ENCODE measurements at places on chromosomes 1 and 21. TPM values are rescaled to one million over a fixed set of nuclear protein-coding genes. Genes with fewer than 3 reads are reported as not detected.

GRCh38 chr21:30979054-30979453 is 59.2 kb downstream of the KRTAP19-8 start:
- no peaks in the 10 kb centered on the region for H3K27me3 ChIP-seq
- H3K27ac ChIP-seq = no peak overlapping the region
- H3K36me3 ChIP-seq = no peaks in the 10 kb centered on the region
- H3K4me3 ChIP-seq = no peak overlapping the region
- no peak for DNase-seq

GRCh38 chr1:18470671-18471355 is 9.9 kb upstream of the KLHDC7A start:
- no peak overlapping the region for H3K27ac ChIP-seq
- no peak for DNase-seq
- no peaks in the 10 kb centered on the region for H3K36me3 ChIP-seq
- H3K27me3 ChIP-seq = no peaks in the 10 kb centered on the region

DNA sequence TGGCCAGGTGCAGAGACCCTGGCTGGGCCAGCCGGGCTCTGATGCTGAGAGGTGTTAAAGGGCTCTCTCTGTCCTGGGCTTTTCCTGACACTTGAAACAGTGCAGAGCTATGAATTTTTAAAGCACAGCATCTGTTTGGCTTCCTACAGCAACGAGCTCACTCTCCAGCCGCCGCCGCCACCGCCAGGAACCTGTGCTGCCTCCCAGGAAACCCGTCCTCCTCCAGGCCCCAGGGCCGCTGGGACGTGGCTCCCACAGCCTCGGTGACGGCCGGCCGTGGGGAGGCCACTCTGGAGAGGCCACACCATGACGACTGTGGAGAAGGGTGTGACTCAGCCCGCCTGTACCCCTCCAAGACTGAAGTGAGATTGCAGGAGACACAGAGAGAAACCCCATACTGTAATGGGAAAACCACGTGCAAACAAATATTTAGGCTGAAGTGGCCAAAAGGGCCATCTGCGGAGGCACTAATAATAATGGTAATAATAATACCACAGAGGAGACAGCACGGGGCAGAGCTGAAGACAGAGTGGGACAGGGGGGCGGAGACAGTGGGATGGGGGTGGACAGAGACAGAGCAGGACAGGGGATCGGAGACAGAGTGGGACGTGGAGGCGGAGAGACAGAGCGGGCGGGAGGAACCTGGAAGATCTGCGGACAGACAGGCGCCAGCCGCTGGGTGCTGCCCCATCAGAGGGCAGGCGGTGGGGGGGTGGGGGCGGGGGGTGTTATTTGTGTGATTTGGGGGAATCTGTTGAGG is 139.2 kb downstream of the CASZ1 start:
- H3K4me3 ChIP-seq = no peak overlapping the region
- no peaks in the 10 kb centered on the region for H3K27me3 ChIP-seq
- H3K4me1 ChIP-seq = no peaks in the 10 kb centered on the region
- DNase-seq = peak; percentile 16
- no peak overlapping the region for H3K27ac ChIP-seq
- no peaks in the 10 kb centered on the region for H3K36me3 ChIP-seq

DNA sequence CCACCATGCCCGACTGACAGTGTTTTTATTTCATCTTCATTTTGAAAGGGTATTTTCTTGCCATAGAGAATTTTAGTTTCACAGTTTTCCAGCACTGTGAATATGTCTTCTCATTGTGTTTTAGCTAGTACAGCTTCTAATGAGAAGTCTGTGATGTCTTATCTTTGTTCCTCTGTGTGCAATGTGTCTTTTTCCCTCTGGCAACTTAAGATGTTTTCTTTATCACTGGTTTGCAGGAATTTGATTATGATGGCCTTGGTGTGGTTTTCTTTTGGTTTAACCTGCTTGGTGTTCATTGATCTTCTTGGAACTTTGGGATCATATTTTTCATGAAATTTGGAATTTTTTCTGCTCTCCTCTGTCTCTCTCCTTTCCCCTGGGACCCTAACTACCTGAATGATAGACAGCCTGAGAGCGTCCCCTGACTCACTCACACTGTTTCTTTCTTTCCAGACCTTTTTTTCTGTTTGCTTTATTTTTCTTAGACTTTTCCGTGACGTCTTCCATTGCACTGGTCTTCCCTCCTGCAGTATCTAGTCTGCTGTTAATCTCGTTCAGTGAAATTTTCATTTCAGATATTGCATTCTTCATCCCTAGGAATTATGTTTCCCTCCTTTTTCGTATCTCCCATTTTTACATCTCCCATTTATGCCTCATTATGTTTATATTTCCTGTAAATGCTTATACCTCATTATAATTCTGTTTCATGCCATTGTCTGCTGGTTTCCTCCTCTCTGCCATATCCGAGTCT is 48.5 kb downstream of the PDE9A start:
- H3K4me3 ChIP-seq = no peak overlapping the region
- no peaks in the 10 kb centered on the region for H3K4me1 ChIP-seq
- H3K27ac ChIP-seq = no peak overlapping the region

GRCh38 chr1:156895455-156895812 is 1.9 kb downstream of the PEAR1 start:
- DNase-seq = no peak
- H3K27ac ChIP-seq = no peak overlapping the region
- H3K36me3 ChIP-seq = no peaks in the 10 kb centered on the region

- no peak overlapping the region for H3K4me3 ChIP-seq
- DNase-seq = no peak
- no peaks in the 10 kb centered on the region for H3K27me3 ChIP-seq
- H3K27ac ChIP-seq = no peak overlapping the region
Observed at GRCh38 chr1:119656410-119656955, 8.4 kb upstream of the ZNF697 start.

- DNase-seq = no peak
- peaks cover 6% of the 10 kb centered on the region for H3K4me1 ChIP-seq
- H3K4me3 ChIP-seq = no peak overlapping the region
- H3K27me3 ChIP-seq = no peaks in the 10 kb centered on the region
Observed at GRCh38 chr1:76021846-76022245, 52.7 kb upstream of the ST6GALNAC3 start.

DNA sequence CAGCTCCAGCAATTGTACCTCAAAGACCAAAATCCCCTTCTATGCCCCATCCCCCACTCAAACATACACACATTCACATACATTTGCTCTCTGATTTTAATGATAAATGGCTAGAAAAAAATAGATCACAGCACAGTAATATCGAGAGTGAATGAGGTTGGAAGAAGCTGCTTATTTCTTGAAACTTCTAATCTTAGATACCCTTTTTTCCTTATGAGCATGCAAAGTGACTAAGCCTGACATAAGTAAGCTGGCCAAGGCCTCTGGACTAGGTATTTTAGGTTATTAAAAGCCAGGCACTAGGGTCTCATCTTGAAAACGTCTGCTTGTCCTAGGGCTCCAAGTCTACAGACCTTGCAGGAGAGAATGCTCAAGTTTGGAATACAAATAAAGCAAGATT is 133.6 kb downstream of the TGFBR3 start:
- no peaks in the 10 kb centered on the region for H3K27me3 ChIP-seq
- peaks cover 53% of the 10 kb centered on the region for H3K4me1 ChIP-seq
- no peak overlapping the region for H3K4me3 ChIP-seq
- H3K36me3 ChIP-seq = peaks cover 8% of the 10 kb centered on the region
- DNase-seq = no peak
- H3K27ac ChIP-seq = no peak overlapping the region

DNA sequence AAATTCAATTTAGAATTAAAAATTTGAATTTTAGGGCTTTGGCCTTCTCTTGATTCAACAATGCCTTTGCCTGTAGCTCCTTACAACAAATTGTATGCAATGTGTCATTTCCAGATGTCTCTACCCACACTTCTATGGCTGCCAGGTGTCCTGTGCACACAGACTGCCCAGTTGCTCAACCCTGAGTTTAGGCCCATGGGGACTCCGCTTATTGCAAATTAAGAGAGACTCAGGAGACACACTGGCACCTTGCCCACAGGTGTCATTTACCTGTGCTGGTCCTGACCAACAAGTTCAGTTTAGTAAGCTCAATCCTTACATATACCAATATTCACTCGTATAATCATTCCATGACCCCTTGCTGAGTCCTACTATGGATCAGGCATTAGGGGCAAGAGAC is 236.1 kb downstream of the OMA1 start:
- DNase-seq = no peak
- H3K36me3 ChIP-seq = no peaks in the 10 kb centered on the region
- H3K4me3 ChIP-seq = no peak overlapping the region
- no peaks in the 10 kb centered on the region for H3K4me1 ChIP-seq
- 0 out of 2 replicates have a peak, but pooled peaks cover 5% of the 10 kb centered on the region for H3K27me3 ChIP-seq

DNA sequence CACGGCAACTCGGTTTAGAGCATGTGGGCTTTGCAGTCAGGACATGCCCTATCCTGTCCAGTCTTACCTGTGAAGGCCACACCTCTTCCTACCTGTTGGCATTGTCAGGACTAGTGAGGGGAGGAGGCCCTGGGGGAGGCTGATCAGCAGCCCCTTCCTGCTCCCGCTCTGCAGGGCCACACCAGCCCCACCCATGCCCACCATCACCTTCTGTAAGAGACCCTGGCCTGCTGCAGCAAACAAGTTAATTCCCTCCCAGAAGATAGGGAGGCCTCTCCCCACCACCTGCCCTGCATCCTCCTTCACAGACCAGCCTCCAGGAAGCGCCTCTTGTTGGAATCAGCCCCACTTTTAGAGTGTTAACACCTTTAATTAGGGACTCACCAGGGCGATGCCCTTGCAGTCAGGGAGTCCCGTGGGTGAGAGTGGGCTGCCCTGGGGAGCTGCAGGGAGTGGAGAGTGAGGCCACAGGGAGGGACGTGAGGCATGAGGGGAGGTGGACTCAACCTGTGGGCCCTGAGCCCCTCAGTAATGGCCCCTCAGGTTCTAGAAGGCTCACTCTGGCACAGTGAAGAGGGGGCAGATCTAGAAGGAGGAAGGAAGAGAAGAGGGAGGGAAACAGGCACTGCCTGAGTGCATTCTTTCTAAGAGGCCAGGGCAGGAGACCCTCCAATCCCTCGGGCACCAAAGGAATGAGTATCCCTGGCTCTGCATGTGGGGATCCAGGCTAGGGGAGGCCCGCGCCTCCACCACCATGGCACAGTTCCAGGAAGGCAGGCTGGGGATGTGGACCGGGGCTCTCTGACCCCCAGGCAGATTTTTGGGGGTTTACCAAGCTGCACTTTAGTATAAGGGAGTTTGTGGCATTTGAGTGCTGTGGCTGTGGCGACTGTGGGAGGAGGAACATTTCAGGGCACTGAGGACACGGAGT is 8.2 kb downstream of the UMODL1 start:
- H3K36me3 ChIP-seq = no peaks in the 10 kb centered on the region
- H3K4me3 ChIP-seq = no peak overlapping the region
- no peak overlapping the region for H3K27ac ChIP-seq
- H3K4me1 ChIP-seq = peaks cover 14% of the 10 kb centered on the region
- DNase-seq = no peak
- H3K27me3 ChIP-seq = no peaks in the 10 kb centered on the region

DNA sequence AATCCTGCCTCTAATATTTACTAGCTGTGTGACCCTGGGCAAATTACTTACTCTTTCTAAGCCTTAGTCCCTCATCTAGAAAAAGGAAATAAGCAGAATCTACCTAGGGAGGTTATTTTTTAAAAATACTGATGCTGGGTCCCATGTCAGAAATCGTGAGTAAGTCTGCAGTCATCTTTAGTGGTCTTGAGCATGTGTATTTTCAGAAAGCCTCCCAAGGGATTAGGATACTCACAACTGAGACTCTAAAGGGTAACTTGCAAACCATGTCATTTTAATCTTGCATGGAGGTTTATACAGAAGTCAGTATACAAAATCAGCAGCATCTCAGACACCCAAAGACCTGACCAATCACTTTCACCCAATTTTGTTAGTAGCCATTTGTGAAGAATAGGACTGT is 43.2 kb downstream of the DSTYK start:
- H3K27ac ChIP-seq = peak overlapping the region; percentile 32
- no peaks in the 10 kb centered on the region for H3K27me3 ChIP-seq
- peaks cover 20% of the 10 kb centered on the region for H3K4me1 ChIP-seq
- DNase-seq = peak; percentile 81

LAMC1 gene
- polyA plus RNA-seq = 176 TPM

LRRC53 gene
- polyA plus RNA-seq = not detected

DCST2 gene
- 0.16 TPM for polyA plus RNA-seq

LCK gene
- polyA plus RNA-seq = 0.24 TPM

OR2L8 gene
- polyA plus RNA-seq = not detected

SHISA4 gene
- polyA plus RNA-seq = 48.0 TPM

S100A1 gene
- not detected for polyA plus RNA-seq

Data from GM23248 (cell line).